ENCODE measurements at places on chromosomes 3 and 15.

DNA sequence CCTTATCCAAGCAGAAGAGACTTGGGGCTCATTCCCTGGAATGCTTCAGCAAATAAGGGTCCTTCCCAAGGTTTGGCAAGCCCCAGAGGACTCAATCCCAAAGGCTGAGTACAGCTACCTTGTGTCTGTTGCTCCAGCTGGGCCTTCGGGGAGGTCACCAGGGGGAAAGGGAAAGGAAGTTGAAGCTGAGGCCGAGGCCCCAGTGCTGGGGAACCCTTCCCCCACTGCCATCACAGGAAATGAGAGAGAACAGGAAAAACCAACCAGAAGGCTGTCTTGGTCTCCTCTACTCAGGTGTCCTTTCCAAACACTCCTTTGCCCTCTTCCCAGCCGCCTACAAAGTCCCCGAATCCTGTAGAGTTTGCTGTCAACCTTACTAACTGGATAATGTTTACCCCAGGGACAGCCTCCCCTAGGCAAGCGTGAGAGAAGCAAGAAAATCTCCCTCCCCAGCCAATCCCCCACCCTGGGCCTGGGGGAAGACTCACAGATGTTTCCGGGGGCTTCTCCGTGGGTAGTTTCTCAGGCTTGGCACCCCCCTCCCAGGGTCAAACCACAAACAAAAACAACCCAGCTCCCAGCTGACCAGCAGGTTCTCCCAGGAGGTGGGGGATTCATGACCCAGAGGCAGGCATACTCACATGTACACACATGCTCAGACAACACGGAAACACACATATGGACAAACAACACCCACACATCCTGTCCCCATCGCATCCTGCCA, 5.5 kb downstream of the CSRNP1 start:
- no peak for DNase-seq

DNA sequence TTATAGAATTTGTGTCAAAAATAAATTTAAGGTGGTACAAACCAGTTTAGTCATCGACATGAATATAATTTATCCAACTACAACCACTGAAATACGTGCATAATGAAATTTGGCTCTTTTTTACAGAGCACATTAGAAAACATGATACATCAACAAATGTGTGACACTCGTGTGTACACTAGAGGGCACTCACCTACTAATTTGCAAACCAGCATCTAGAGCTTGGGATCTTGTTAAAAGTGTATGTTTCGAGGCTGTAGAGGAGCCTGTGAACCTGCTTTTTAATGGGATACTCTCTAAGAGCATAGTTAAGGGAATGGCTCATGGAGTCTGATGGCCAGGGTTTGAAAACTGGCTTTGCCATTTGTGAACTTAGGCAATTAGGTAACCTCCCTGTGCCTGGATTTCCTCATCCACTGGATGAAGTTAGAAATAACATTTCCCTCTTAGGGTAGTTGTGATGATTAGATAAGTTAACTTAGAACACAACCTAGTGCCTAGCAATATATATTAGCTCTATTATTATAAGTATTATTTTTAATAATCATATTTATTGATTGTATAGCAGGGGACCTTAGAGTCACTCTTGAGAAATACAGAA, 8.8 kb upstream of the CPOX start:
- DNase-seq, result no peak

GRCh38 chr15:61115241-61115640, 113.9 kb downstream of the RORA start:
- no peak for DNase-seq

DNA sequence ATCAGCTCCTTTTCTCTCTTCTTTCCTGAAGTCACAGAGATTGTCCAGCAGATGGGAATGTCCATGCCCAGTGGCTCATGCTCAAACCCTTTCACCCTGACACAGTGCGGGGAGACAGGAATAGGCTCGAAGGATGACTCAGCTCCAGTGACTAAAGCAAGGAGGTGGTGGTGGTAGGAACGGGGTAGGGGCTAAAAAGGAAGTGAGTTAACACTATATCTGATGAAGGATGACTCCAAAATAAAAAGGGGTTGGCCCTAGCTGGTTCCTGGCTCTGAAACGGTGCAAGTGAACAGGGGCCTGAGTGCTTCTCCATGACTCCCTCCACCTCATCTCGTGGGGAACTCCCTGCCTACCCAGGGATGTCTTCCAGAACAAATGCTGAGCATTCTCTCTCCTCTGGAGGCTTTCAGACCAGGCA, 167.4 kb upstream of the LPP start:
- DNase-seq, result no peak

DNA sequence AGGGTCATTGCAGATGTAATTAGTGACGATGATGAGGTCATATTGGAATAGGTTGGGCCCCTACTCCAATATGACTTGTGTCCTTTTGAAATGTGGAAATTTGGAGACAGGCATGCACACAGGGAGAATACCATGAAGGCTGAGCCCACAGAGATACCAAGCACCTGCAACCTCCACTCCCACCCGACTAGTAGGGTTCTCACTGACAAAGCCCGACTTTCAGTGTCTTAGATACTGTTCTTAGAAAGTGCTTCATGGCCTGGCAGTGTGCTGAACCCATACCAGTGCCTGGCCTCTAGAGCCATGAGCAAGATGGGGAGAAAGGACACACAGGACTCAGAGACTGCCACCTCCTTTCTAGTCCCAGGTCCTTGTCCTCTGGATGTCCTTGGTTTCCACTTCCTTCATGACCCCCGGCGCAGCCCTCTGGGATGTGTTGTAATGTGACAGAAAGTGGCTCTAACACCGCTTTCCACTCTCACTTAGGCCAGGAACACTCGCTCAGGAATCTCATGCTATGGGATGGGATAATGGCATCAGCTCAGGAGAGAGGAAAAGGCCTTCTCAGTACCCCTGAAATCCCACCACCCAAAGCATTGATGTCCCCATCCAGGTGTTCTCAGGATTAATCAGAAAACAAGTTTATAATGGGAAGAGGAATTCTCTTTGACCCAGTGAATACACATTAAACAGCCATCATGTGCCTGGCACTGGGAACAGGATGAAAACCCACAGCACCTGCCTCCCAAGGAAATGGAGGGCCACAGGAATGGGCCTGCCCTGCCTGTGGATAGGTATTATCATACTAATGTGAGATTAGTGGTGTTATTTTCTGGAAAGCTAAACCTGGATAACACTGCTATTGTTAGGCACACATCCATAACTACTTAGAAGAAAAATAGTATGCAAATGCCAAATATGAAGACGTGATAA, 59.9 kb downstream of the RPL39L start:
- no peak for DNase-seq

DNA sequence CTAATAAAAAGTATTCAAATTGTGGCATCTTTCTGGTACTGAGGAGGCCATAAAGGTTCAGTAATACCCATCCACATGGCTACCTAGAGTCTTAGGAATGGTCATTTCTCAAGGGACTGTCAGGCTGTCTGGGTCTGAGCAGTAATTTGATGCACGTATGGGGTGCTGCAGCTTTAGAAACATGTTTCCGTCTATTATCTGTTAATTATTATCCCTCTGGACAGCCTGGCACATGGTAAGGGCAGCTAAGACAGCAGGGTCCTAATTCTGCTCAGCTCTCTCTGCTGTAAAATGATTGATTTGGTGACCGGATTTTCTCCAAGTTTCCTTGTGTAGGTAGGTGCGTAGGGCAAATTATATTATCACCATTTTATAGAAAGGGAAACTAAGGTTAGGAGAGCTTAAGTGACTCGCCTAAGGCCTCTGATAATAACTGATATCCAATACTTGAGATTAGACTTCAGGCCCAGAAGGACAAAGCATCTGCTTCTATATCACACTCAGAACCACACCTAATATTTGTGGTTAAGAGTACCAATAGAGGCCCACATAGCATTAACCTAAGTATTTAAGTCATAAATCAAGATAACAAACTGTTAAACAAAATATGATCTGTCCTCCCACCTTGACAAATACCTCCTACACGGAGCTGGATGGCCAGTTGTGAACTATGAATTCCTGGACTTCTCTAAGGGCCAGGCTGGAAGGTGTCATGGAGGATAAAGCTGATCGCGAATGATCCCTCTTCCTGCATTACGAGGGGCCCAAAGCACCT, 2.9 kb upstream of the RAP2B start:
- DNase-seq, result no peak

GRCh38 chr15:79919090-79919748, 22.4 kb upstream of the MTHFS start:
- no peak for DNase-seq

DNA sequence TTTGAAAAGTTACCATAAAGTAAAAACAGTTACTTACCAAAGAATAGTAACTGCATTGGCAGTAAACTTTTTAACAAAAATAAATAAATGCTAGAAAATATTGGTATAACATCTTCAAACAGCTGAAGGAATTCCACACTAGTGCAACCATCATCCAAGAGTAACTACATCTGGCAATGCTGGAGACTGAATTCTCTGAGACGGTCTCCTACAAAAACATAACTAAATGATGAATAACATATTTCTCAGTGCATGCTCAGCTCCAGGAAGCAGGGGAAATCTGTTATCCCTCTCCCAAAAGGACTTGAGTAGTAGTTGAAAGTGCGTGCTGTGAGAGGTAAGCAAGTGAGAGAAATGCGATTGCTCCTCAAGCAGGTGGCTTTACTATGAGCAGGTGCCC, 526.8 kb upstream of the CCDC54 start:
- DNase-seq, result no peak

DNA sequence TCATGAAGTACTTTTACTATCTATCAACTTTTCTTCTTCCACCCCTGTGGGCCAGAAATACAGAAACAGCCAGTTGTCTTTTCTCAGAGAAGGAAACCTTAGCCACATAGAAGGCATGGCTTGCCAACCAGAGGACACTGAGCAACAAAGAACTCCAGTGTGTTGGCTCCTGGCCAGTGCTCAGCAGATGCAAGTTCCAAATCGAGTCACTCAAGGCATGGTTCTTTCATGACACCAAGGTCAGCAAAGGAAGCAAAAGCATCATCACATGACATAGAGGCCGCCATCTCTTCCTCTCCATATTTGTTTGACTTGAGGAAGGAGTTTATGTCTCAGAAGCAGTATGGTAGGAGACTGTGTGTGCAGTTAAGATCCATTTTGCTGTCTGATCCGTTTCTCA, 92.2 kb downstream of the MYLK start:
- no peak for DNase-seq

GRCh38 chr3:110272525-110272924, 799.1 kb upstream of the NECTIN3 start:
- DNase-seq, result no peak

DNA sequence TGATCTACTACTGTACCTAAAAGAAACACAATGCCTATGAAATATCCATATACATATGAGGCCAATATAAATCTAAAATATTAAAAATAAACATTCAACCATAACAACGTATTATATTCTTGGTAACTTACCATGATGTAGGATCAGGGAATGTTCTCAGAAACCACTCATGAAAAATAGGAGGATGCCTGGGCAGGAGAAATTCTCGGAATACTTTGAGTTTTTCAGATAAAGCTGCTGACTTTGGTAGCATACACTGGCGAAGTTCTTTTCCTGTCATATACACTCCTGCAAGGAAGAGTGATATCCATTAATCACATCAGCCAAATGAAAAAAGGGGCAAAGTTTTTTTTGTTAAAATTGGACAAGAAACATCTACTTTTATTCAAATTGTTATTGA, 11.3 kb upstream of the XRN1 start:
- no peak for DNase-seq

DNA sequence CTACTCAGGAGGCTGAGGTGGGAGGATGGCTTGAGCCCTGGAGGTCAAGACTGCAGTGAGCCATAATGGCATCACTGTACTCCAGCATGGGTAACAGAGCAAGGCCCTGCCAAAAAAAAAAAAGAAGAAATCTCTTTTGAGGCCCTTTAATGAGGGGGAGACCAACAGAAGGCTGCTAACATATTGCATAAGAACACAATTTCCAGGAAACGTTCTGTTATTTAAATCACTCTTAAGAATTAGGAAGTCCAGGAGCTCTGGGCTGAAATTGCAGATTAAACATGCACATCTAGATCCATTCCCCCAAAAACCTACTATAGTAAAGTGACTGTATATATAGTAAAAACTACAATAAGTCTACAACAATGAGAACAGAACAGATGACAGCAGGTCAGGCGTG, 16.1 kb upstream of the BLM start:
- no peak for DNase-seq

GRCh38 chr3:110178965-110179364, 841.6 kb upstream of the DPPA4 start:
- DNase-seq, result no peak

GRCh38 chr3:3305084-3305483, 125.6 kb upstream of the CRBN start:
- no peak for DNase-seq

GRCh38 chr15:94306700-94307650, 75.6 kb downstream of the MCTP2 start:
- no peak for DNase-seq

- no peak for DNase-seq
Measured at GRCh38 chr3:173342679-173343078, 54.9 kb upstream of the NLGN1 start.

DNA sequence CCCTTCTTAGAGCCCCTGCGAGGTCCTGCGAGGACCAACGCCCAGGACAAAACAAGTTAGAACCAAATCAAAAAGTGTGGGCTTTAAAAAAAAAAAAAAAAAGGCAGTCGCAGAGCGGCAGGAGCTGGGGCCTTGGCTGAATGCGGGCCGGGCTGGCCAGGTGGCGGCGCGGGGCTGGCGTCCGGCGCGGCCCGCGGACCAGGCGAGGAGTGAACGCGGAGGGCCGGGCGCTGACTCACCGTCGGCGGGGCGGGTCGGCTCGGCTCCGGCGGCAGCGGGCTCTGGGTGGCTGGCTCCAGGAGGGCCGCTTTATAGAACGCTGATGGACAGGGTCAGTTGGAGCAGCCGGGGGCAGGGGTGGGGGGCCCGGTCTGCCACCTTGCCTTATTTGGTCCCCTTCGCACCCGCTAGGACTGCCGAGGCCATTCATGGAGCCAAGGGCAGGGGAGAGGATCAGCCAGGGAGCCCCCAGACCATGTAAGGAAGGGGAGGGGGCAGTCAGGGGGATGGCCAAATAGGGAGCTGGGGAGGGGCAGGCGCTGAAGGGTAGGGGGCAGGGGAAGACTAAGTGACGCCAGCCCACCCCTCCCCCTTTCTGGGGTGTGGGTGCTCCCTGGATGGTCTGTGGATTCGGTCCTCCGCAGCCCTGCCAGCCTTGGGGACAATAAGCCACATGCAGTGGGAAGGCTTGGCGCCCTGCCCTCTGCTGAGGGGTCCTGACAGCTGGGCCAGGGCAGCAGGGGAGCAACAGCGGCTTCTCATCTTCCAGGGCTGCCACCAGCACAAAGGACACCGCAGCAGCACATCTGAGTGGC, at the start of gene ACTC1:
TSS of gene ACTC1 (minus strand) at position 283 of the 815 bp plus-strand sequence. CDS start 741 bp downstream, outside the sequence.
- DNase-seq, result peak; percentile 37

DNA sequence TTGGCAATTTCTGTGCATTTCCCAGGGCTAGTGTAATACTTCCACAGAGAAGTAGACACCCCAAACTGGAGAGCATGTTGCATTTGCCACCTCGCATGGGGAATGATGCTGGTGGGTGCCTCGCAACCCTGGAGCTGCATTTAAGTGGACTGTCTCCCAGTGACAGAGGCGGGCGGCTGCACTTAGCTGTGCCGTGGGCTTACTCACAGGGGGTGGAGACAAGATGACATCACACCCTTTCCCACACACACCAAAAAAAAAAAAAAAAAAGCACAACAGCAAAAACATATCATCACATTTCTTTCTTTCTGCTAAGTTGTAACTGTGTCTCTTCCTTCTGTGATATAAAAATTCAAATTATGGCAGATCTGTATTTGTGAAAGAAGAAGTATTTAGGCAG, at the start of gene ABI3BP:
TSS of gene ABI3BP (minus strand) at position 113 of the 400 bp plus-strand sequence. CDS start at position 76, 37 bp downstream.
- DNase-seq, result peak; percentile 79
